Activated CD4-positive, CD25-positive, alpha-beta regulatory T cell treated with anti-CD3 and anti-CD28 coated beads, Interleukin-2, amount 50 U/mL, for 72 hours (primary cell): ENCODE measurements at places on chromosomes 6 and 20.

DNA sequence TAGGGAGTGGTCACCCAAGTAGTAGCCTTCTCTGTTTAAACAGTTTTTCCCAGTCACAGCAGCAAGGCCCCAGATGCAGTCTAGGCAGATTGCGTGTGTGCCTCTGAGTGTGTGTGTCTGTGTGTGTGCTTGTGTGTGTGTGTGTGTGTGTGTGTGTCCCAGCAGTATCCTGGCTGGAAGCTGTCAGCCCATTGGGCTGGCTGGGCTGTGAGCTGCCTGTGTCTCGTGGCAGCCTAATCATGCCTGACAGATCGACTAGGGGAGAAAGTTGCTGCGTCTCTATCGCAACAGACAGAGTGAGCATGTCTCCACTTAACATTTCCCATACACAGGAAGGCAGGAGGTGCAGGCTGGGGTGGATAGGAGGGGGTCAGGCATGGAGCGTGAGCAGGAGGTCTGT lies 42.9 kb upstream of the LRFN2 start:
- no peak for DNase-seq

- no peak for DNase-seq
These were observed at the start of gene DLGAP4 for GRCh38 chr20:36305602-36306551. Gene DLGAP4, plus strand, starts transcription at chr20:36306339. Its CDS starts 125,379 bp downstream, at chr20:36431718.

DNA sequence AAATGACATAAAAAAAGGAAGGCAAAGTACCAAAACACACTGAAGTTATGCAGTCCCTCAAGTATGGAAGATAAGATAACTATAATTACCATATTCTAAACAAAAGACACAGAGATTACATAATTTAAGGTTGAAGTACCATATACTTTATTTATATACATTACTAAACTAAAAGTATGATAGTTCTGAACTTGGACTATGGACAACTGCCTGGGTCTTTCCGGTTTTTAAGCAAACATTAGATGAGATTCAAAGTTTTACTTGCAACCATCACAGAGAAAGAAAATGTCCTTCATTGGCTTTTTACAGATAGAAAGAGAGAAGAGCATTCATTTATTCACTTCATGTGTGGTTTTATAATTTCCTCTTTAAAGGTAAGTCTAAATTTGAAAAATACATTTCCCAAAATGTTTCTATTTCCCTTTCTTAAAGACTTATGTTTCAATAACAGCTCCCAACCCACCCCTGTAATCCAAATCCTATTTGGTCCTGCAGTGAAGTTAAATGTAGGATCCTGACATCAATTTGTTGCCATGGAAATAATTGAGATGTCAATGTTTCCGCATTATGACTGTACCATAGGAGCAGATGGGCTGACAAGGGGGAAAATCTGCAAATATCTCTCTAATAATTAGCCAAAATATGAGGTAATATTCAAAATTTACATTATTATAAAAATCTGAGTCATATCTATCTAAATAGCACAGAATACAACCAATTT lies 63.7 kb downstream of the PTPRK start:
- no peak for DNase-seq

- DNase-seq = no peak
These were observed 144.3 kb upstream of the SPACA1 start for GRCh38 chr6:87903323-87903722.

DNA sequence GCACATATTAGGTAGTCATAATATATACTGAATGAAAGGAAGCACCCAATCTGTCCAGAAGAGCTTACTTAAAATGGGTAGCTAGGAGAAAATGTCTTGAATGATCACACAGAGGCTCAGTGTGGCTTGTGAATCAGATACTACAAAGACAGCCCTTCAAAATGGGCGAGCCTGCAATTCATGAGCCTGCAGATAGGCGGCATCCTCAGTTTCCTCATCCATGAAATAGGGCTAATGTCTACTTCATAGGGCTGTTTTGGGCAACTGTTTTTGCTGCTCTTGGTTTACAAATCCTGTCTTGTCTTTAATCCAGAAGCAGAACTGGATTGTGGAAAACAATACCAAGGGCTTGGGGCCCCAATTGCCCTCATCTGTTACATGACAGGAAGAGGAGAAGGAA lies 129.3 kb upstream of the KCNK16 start:
- no peak for DNase-seq

- no peak for DNase-seq
These were observed 7.5 kb downstream of the AFG1L start for GRCh38 chr6:108302386-108302785.

GRCh38 chr6:54112151-54112650 lies 958 bp downstream of the MLIP start:
- no peak for DNase-seq

- peak; percentile 56 for DNase-seq
These were observed 41.9 kb upstream of the SUPT3H start for GRCh38 chr6:45419571-45420082.

- no peak for DNase-seq
These were observed 7.3 kb upstream of the DOK5 start for GRCh38 chr20:54468082-54468481.

- DNase-seq = no peak
These were observed 17.3 kb downstream of the TNFAIP3 start for GRCh38 chr6:137884149-137884909.

- no peak for DNase-seq
These were observed 60.7 kb upstream of the ADGRG6 start for GRCh38 chr6:142241061-142241460.

- DNase-seq = no peak
These were observed at the start of gene IPCEF1 for GRCh38 chr6:154356690-154357089. Gene IPCEF1, minus strand, starts transcription at chr6:154356803. Its CDS starts 90,856 bp downstream, at chr6:154265947.
